NCI-H2107 (cell line): ENCODE measurements at places on chromosomes 6 and 20.

DNA sequence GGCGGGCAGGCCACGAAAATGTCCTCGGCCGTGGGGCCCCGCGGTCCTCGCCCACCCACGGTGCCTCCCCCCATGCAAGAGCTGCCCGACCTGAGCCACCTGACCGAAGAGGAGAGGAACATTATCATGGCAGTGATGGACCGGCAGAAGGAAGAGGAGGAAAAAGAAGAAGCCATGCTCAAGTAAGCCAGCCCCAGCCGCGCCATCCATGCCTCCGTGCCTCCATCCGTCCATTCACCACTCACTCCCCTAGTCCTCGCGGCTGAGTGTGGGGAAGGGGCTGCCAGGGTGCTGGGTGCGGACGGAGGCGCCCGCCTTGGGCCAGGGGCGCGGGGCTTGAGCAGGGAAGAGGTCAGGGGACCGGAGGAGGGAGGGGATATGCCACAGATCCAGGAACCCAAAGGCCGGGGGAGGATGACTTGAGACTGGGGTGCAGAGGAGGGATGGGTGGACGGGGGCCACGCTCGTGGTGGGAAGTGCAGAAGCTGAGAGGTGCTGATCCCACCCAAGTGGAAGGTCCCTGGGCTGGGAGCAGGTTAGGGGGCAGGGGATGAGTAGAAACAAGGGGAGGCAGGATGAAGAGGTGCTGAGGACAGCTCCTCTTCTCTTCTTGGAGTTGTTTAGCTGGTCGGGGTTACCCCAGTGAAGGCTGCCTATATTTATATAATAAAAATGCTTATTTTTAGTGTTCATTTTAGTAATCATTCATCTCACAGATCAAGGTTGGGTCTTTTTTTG is 825 bp downstream of the RIMS1 start:
- DNase-seq, result no peak

DNA sequence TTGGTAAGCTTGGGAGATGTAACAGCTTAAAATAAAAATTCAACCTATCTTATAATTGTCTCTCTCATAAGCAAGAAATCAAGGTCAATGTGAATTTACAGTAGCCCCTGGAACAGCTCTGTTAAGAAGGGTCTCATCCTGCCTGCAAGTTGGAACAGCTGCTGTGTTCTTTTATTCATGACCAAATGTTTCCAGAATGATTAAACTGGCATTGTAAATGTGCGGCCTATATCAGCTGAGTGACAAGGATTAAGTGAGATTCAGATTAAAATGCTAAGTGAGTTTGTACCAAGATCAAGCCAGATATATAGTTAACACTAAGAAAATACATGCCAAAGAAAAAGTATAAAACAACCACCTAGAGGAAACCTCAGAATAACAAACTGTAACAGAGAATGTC is 45.3 kb upstream of the NRSN1 start:
- DNase-seq, result no peak

DNA sequence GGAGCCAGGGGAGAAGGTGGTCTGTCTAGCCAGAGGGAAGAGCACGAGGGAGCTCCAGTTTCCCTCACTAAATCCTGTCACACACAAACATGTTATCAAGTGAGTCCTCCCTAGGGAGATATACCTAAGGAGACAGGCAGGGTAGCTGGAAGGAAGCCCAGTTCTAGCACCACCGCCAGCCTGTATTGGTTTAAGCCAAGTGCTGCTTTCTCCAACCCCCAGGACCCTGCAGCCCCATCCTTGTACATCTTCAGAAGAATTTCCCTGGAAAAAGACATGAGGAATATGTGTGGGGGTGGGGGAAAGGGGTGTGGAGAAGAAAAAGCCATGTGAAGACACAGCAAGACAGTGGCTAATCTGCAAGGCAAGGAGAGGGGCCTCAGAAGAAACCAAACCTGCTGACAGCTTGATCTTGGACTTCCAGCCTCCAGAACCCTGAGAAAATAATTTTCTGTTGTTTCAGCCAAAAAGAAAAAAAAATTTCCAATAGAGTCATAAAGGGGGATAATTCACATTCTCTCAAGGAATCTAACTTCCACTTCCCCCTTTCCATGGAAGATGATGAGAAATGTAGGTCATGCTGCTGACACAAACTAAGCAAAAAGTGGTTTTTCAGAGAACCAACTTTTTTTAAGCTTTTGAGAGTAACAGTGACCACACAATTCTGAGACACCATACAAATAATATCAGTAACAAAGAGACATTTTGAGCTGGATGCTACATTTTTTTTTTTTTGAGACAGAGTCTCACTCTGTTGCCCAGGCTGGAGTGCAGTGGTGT is 103.2 kb upstream of the PRDM1 start:
- peak; percentile 22 for DNase-seq

GRCh38 chr6:168015009-168015408 is 17.5 kb downstream of the KIF25 start:
- DNase-seq, result no peak

DNA sequence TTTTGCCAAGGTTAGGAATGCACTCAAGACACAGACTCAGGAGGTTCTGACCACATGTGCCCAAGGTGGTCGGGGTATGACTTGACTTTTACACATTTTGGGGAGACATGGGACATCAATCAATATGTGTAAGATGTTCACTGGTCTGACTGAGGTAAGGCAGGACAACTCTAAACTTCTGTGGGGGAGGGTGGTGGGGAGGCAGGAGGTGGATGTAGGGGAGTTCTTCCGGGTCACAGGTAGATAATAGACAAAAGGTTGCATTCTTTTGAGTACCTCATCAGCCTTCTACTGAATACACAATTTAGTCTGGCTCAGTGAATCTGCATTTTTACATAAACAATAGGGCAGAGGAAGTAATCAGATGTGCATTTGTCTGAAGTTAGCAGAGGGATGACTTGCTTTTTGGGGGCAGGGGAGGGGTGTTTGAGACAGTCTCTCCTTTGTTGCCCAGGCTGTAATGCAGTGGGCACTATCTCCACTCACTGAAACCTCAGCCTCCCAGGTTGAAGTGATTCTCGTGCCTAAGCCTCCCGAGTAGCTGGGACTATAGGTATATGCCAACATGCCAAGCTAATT is 10.9 kb downstream of the ECHDC1 start:
- no peak for DNase-seq

DNA sequence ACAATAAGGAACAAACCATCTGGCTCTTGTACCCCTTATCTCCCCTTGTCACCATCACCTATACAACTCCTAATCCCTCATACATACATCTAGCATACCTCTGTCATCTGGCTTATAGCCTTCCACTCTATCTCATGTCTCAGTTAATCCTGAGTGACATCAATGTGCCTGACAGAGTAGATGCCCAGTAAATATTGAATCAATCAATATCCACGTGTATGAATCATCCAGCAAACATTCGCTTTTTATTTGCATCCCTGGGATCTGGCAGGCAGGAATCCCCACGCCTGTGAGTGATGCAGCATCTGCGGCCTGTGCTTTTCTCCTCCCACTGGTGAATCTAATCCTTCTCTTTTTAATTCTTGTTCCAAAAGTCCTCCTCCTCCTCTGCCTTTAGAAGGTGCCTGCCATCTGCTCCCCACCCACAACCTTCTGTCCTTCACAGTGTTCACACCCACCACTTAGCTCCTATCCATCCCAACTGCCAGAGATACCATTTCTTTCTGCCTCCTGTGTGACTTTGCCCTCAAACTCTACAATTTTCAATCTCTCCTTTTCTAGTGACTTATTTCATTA is 37.6 kb downstream of the ZNF391 start:
- DNase-seq, result no peak

DNA sequence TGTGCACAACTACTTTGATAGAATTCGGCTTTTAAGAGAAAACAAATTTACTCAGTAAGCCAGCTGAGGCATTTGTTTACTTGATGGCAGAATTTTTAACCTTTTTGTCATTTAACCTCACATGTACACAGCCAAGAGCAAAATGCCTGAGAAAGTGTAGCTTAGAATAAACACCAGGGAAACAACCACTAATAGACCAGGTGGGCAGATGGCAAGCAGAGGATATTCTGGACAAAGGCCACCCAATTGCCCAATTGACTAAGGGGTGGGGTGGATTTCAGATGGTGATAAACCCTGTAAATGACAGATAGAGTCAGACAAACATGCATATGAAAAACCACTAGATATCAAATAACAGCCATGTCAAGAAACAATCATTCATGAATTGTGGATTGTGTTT is 190.7 kb upstream of the FBXL4 start:
- DNase-seq, result no peak

DNA sequence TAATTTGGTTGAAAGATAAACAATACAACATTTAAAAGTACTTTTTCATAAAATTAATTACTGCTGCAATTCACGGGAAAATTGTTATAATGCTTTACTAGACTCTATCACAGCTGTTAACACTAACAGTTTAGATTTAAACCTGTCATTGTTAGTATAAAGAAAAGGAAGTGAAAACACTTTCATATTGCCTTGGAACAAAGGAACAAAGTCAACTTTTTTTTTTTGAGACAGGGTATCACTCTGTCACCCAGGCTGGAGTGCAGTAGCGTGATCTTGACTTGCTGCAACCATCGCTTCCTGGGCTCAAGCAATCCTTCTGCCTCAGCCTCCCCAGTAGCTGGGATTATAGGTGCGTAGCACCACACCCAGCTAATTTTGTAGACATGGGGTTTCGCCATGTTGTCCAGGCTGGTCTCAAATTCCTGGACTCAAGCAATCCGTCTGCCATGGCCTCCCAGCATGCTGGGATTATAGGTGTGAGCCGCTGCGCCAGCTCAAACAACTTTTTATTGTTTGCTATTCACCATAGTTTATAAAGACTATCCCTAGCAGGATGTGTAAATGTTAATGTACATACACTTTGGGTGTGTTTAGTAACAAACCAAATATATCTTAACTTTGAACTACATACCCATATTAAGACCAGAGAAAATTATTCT is 22.1 kb downstream of the SLC35A1 start:
- DNase-seq, result no peak

GRCh38 chr20:57748601-57749130 is 38.9 kb upstream of the PMEPA1 start:
- peak; percentile 36 for DNase-seq

GRCh38 chr6:165218829-165219228 is 90.6 kb downstream of the C6orf118 start:
- no peak for DNase-seq

DNA sequence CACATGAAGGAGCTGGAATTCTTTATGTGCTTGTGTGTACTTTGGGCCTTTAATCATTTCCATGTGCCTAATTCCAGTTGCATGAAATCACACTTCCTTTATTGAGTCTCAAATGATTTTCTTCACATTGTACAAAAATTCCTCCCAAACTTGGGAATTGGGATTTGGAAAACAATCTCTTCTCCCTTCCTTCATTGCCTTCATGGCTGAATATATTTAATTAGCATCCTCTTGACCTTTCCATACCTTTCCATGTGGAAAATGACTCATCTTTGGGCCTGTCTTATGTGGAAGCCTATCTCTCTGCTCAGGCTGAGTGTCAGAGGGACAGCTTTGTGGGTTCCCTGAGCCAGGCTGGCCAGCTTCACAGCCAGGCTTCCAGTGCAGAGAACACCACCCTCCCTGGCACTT is 33.0 kb upstream of the CDH4 start:
- no peak for DNase-seq

DNA sequence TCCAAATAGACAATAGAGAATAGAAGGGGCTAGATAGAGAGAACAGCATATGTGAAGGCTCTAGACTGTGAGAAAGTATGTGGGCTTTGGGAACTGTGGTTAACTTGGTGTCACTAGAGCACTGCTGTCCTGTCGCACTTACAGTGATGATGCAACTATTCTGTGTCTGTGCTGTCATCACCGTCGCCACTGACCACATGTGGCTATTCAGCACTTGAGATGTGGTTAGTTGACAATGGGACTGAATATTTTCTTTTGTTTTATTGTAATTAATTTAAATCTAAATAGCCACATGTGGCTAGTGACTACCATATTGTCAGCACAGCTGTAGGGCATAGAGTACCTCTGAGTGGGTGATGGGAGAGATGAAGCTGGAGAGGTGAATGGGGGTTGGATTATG is 39.0 kb upstream of the IFNGR1 start:
- no peak for DNase-seq

DNA sequence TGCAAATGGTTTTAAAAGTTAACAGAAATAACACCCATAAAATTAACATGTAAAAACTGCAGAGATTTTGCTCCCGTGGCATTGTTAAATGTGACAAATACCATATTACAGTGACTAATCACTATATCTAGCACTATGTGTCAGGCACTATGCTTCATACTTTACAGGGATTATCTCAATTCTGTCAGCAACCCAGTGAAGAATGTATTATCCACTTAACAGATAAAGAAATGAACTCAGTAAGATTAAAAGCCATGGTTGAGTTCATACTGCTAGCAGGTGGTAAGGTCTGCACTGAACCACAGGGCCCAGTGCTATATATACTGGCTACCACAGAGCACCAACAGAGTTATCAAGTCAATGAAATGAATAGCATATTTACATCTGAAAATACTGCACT is 65.4 kb downstream of the RWDD2A start:
- no peak for DNase-seq

- DNase-seq, result no peak
These were observed 146.4 kb downstream of the AKAP7 start for GRCh38 chr6:131281471-131282270.

DNA sequence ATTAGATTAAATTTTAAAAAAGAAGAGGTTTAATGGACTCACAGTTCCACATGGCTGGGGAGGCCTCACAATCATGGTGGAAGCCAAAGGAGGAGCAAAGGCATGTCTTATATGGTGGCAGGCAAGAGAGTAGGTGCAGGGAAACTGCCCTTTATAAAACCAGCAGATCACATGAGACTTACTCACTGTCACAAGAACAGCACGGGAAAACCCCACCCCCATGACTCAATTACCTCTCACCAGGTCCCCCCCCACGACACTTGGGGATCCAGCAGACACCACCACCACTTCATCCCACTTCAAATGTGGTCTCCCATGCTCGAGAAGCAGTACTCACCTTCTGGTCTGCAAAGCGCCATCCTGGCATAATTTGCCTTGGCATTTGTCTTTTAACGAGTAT is 24.6 kb downstream of the MTFR2 start:
- DNase-seq, result no peak

DNA sequence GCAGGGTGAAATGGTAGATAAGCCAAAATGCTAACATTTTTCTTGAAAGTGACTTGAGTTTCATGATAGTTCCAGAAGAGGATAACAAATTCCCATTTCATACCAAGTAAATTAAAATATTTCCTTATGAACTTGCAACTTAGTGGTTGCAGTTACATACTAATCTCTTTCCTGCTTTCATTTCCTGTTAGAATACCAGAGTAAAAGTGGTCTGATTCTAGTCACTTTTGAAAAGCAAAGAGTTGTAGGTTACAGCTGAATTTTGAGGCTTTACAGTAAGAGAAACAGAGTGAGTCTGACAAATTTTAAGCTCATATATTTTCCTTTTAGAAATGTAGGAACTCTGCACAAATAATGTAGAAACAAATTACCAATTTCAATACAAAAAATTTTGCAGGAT is 117.4 kb downstream of the ZFAND3 start:
- no peak for DNase-seq

GRCh38 chr20:13331536-13331935 is 110.5 kb downstream of the ISM1 start:
- no peak for DNase-seq
